ENCODE measurements at places on chromosomes 3 and 15.

DNA sequence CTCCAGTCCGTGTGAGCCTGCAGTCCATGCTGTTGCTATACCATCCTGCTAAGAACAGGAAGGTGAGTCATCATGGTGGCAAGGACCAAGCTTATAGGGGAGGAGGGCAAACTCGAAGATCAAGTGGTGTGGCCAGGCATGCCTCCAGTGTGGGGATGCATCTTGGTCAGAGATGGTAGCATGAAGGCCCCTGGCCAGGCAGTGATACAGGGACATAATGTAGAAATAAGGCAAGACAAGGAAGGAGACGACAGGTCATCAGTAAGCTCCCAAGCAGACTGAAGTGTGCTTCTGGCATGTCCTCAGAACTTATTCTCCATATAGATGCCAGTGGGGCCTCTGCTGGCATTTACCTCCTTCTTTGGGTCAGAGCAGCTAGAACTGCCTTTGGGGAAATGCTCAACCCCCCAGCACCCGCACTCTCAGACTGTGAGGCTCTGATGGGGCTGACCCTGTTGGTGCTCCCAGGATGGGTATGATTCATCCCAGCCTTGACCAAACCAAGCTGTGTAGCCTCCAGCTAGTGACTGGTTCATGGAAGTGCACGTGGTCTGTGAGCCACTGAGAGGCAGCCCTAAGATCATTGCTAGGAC lies 52.5 kb upstream of the ATP2B2 start:
- no peak for DNase-seq

- no peak for DNase-seq
Measured at GRCh38 chr3:146883288-146883687, 278.1 kb upstream of the PLSCR5 start.

DNA sequence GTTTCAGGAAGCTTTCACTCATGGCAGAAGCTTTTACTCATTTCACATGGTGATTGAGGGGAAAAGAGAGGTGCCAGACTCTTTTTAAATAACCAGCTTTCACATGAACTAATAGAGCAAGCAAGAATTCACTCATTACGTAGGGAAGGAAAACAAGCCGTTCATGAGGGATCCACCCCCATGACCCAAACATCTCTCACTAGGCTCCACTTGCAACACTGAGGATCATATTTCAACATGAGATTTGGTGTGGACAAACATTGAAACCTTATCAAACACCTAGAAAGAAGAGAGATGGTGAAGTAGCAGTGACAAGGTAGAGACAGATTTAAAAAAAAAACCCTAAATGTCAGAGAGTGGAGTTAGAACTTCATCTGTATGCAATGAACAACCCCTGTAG lies 408.6 kb upstream of the PDZRN3 start:
- no peak for DNase-seq

DNA sequence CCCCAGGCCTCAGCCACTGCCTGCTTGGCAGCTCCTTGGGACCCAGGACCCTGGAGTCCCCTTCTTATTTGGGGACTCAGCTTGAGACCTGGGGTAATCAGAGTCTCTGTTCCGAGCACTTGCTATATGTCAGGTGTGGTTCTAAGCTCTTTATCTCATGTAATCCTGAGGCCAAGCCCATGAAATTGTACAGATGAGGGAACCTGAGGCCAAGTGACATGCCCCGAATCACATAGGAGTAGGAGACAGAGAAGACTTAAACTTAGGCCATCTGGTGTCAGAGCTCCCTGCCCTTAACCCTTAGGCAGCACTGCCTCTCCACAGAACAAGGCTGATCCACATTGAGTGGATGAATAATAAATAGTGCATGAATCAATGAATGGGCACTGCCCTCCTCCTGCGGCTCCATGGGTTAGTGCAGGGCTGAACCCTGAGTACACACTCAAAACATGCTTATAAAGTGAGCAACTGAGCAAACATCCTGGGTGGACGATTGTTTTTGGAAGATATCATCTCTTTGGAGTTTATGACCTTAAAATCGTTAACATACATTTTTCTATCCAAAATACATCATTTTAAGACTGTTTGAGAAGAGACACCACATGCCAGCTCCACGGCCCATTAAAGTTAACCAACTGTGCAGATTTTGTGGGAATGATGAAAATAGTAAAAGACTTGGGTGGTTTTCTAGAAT lies 33.2 kb upstream of the IQSEC1 start:
- DNase-seq: no peak

- no peak for DNase-seq
Measured at GRCh38 chr15:74040109-74040850, 42.1 kb downstream of the GOLGA6A start.

DNA sequence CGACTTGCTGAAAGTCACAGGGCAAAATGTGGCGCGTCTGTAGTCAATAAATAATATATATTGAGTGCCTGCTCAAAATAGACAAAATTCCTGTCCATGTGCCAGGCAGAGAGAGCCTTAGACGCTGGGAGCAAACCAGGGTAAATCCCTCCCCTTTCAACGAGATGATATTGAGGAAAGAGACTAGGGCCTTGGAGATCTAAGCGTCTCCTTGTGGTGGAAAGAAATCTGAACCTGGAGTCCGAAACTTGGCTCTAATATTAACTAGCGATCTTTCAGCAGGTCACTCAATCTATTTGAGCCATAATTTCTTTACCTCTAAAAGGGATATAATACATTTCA lies 348 bp upstream of the DPP8 start:
- no peak for DNase-seq

DNA sequence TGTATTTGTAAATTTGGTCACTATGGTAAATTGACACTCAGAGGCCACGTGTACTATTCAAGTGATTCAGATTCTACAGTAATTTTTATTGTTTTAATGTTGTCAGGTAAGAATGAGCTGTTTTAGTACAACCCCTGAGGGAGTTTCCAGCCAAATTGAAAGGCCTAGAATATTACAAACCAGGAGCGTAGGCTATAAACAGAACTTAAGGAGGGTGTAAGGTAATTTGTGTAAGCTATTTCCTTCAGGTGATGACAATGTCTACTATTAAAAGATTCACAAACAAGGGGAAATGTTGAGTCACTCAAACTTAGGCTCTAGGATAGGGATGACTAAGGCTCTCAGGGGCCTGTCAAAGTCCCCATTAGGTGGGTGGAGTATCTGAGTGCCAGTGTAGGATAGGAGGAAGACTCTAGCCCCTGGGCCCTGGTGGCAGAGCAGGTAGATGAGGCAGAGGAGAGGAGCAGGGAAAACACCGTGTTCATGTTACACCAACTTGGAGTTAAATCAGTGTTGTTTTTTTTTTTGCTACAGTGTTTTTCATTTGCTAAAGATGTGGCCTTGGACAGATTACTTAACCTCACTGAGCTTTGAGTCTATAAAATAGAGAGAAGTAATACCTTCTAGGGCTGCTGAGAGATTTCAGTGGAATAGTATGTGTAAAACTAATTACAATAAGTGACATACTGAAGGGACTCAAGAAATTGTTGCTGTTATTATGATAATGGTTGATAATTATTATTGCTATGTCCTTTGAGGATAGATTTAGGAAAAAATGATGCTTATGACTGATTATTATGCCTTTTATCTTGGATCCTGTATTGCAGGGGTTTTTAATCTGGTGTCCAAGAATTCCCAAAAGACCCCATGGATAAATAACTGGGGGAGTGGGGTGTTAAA lies 10.3 kb downstream of the TM4SF1 start:
- DNase-seq: no peak

GRCh38 chr3:97687734-97688133 lies 76.8 kb upstream of the ARL6 start:
- no peak for DNase-seq

GRCh38 chr15:93035092-93035915 lies 53.7 kb downstream of the RGMA start:
- no peak for DNase-seq

GRCh38 chr3:113758389-113759024 lies 11.7 kb downstream of the ATP6V1A start:
- DNase-seq: no peak

DNA sequence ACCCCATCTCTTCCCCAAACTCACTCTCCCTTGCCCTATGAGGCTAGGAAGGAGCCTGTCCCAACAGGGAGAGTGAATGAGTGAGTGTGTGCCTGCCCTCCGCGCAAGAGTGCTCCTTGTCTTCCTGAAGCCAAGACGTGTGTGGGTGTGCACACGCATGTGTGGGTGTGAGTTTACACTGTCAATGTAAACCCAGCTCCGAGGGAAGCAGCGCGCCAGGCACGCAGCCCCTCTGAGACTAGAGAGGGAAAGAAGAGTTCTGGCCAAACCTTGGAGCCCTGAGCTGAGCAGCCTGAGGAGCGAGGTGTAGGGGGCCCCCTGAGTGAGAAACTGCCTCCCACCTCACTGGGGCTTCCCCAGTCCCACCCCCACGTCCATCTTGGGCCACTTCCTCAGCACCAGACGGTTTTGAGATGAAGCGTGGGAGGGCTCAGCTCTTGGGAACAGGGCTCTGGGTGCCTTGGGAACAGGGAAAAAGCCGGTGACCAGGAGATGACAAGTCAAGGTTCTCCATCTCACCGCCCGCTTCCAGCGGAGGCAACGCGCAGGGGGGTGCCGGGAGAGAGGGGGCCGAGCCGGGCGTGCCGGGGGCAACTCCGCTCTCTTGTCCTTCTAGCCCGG lies 5.1 kb downstream of the MECOM start:
- no peak for DNase-seq

- DNase-seq: no peak
Measured at GRCh38 chr3:71563827-71564226, 19.7 kb downstream of the FOXP1 start.

- no peak for DNase-seq
Measured at GRCh38 chr15:62900071-62900802, 142.3 kb upstream of the TPM1 start.

Data from neural crest cell (in vitro differentiated cells).